ENCODE measurements at places on chromosomes 6 and 20. TPM values are rescaled to one million over a fixed set of nuclear protein-coding genes. Genes with fewer than 3 reads are reported as not detected.

GRCh38 chr6:30985490-30985889, 2.0 kb downstream of the MUC21 start:
- H3K36me3 ChIP-seq, result no peaks in the 10 kb centered on the region
- H3K27me3 ChIP-seq, result peaks cover 5% of the 10 kb centered on the region
- H3K27ac ChIP-seq, result no peak overlapping the region
- no peak for DNase-seq
- peaks cover 4% of the 10 kb centered on the region for H3K4me1 ChIP-seq

GRCh38 chr20:35344354-35344837, 52.2 kb upstream of the FAM83C start:
- H3K27me3 ChIP-seq, result no peaks in the 10 kb centered on the region
- H3K27ac ChIP-seq, result no peak overlapping the region
- no peak overlapping the region for H3K4me3 ChIP-seq
- H3K36me3 ChIP-seq, result peaks cover 28% of the 10 kb centered on the region

DNA sequence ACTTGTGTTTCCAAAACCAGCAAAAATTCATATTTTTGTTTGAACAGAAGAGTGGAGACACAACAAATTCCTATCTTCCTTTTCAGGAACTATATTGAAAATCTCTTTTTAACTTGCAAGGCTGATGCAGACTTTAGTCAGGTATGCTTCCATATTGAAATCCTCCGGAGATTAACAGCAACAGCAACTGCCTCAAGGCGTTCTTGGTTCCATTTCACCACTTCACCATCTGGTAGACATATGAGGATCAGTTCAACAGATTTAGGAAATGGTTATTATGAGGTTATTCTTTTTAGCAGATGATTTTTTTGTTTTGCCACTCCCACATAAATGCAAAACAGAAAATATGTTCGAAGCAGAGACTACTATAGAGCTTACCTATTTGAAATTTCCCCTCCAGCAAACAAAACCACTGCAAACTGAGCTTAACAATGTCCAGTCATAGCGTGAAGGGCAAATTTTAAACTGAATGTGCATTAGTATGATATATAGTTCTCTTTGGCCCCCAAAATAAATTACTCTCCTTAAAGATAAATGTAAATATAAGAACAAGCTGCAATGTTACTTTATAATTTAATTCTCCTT, 520.5 kb upstream of the ADGRB3 start:
- H3K27me3 ChIP-seq, result no peaks in the 10 kb centered on the region
- H3K4me1 ChIP-seq, result no peaks in the 10 kb centered on the region
- no peaks in the 10 kb centered on the region for H3K36me3 ChIP-seq
- DNase-seq, result no peak
- no peak overlapping the region for H3K27ac ChIP-seq
- H3K4me3 ChIP-seq, result no peak overlapping the region

DNA sequence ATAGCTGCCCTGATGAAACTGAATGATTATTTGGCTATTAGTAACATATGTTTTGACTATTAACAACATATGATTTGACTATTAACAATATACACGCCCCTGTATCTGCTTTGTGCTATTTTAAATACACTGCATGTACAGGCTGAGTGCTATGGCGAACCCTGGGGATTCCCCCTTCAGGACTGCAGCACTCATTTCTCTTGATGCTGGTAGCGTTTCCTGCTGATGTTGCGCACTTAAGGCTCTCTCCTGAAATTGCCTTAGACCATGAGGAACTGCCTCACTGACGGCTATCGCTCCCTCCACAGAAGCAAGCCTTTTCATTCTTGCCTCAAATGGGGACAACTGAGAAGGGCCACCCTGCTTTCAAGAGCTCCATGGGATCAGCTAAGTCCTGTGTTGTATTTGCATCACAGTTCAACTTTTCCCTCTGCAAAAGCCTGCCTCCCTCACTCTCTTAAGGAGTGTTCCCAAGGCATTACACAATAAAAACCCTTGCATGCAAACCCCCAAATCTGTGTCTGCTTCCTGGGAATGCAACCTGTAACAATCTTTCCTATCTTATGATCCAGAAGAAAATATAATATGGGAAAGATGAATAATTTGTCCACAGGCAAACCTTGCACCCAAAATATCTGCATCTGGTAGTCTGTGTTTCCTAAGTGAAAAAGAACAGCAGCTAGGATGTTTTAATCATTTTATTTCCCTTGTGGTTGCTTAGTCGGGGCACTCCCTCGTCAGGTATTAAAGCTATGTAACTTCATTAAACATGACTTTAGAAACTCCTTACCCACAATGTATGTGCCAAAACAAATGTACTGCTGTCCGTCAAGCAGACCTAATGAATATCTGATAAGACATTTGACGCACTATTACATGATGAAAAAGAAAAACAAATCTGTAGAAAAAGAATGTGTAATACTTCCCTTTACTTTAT, 456.4 kb downstream of the COL12A1 start:
- H3K27me3 ChIP-seq, result no peaks in the 10 kb centered on the region
- no peak overlapping the region for H3K27ac ChIP-seq
- no peaks in the 10 kb centered on the region for H3K4me1 ChIP-seq
- no peaks in the 10 kb centered on the region for H3K36me3 ChIP-seq
- no peak overlapping the region for H3K4me3 ChIP-seq
- DNase-seq, result no peak

DNA sequence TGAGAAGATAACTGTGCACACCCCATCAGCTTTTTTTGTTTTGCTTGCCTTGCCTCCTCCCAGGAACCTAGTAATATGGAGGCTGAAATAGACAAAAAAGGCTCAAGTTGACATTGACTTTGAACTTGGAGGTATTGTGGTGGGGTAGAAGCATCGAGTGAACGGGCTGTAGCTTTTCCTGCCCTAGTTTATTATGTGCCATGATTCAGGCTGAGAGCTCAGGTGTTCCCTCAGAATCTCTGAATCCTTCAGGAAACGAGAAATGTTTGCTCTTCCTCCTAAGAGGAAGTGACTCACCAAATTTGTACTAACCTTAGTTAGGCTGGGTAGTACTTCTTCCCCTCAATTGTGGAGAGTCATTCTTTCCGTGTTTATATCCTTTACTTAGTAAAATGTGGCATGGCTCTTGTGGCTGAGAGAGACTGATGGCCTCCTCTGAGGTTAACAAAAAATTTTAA, 98.8 kb downstream of the SASH1 start:
- no peak for DNase-seq
- no peak overlapping the region for H3K4me3 ChIP-seq
- H3K27me3 ChIP-seq, result no peaks in the 10 kb centered on the region
- H3K36me3 ChIP-seq, result no peaks in the 10 kb centered on the region
- H3K4me1 ChIP-seq, result no peaks in the 10 kb centered on the region

DNA sequence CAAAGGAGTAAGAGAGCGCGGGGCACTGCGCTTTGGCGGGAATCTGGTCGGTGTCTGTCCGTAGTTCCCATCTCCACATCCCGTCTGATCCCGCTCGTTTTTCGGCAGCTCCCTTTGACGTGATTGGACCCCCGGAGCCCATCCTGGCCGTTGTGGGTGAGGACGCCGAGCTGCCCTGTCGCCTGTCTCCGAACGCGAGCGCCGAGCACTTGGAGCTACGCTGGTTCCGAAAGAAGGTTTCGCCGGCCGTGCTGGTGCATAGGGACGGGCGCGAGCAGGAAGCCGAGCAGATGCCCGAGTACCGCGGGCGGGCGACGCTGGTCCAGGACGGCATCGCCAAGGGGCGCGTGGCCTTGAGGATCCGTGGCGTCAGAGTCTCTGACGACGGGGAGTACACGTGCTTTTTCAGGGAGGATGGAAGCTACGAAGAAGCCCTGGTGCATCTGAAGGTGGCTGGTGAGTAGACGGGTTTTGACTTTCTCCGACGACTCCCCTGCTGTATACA, 1.4 kb downstream of the BTN1A1 start:
- peaks cover 25% of the 10 kb centered on the region for H3K27me3 ChIP-seq
- H3K36me3 ChIP-seq, result no peaks in the 10 kb centered on the region
- peaks cover 15% of the 10 kb centered on the region for H3K4me1 ChIP-seq
- no peak overlapping the region for H3K27ac ChIP-seq

- no peaks in the 10 kb centered on the region for H3K27me3 ChIP-seq
- DNase-seq, result no peak
Observed at GRCh38 chr6:62324834-62325233, 38.8 kb upstream of the KHDRBS2 start.

DNA sequence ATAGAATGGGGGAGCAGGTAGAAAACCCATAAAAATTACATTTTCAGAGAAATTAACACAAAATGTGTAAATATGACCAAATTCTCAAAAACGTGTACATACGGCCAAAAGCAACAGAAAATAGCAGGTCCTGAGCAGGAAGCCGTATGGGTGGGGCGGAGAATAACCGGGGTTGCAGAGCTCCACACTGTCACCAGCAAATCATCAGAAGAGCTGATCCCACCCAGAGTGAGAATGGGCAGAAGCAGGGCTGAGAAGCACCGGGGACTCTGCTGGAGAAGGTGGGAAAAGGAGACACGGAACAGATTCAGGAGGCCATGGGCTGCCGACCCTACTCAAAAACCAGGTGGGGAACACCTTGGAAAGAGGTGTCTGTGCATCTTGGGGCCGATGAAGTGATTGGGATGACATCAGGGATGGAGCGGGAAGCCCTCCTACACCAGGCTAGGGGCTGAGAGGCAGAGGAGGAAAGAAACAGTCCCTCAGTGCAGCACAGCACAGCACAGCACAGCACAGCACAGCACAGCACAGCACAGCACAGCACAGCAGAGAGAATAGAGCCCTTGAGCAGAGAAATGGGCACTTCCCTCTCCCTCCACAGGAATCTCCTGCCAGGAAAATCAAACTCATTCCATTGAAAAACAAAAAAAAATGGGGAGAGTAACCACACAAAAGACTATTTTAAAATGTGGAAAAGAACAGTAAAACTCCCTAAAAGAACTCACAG, 22.3 kb downstream of the STX7 start:
- no peaks in the 10 kb centered on the region for H3K27me3 ChIP-seq
- no peaks in the 10 kb centered on the region for H3K36me3 ChIP-seq
- no peak overlapping the region for H3K27ac ChIP-seq
- H3K4me3 ChIP-seq, result no peak overlapping the region
- peaks cover 9% of the 10 kb centered on the region for H3K4me1 ChIP-seq
- DNase-seq, result no peak

The UBD gene
- total RNA-seq, result 2.6 TPM

Data from CD8-positive, alpha-beta memory T cell (primary cell).